ENCODE measurements at places on chromosomes 2 and 18.

GRCh38 chr18:50128506-50129271 is 66.3 kb downstream of the MYO5B start:
- peaks cover 25% of the 10 kb centered on the region for H3K4me1 ChIP-seq
- peak overlapping the region; percentile 65 for H3K27ac ChIP-seq
- no peak overlapping the region for H3K4me3 ChIP-seq

DNA sequence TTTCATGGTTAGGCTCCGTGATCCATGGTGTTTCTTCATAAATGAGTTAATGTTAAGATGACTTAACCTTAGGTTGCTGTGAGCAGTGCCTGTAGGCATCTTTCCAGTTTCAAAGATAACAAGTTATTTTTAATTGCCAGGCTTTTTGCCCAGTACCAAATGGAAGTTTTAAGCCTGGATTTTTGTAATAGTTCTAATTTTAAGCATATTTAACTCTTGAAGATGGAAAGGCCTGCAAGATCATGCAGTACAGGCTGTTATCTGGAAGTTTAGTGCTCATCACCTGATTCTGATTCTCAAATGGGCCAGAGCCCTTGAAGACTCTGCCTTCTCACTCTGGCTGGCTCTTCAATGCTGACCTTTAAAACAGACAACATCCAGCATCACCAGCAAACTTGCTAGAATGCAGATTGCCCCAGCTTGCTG is 141.3 kb downstream of the NCK2 start:
- H3K4me3 ChIP-seq: no peak overlapping the region
- H3K27ac ChIP-seq: peak overlapping the region; percentile 24
- no peak for DNase-seq
- H3K27me3 ChIP-seq: no peaks in the 10 kb centered on the region

DNA sequence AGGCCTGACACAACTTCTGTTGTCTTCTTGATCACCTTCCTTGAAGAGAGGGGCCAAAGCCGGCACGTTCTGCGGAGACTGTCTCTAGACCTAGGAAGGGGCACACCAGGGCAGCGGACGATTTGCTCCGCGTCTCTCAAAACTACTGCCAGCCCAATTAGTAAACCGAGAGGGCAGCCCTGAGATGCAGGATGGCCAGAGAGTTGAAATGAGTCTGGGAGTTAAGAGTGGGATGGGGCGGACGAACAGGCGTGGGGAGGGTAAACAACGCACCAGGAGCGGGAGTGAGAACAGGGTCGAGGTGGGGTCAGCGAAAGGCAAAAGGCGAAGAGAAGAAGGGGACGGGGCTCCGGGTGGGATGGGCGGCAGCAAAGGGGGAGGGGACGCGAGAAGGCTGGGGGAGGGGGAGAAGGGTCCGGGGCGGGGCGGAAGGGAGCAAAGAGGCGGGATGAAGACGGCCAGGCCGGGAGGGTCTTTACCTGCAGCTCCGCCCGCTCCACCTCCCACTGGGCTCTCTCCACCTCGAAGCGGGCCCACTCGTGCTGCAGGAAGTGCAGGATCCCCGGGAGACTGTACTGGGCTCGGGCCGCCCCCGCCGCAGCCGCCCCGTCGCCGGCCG is 476 bp downstream of the STRN start:
- H3K27ac ChIP-seq: peak overlapping the region; percentile 88
- no peaks in the 10 kb centered on the region for H3K27me3 ChIP-seq
- H3K4me1 ChIP-seq: peaks cover 23% of the 10 kb centered on the region
- peak; percentile 33 for DNase-seq
- H3K36me3 ChIP-seq: no peaks in the 10 kb centered on the region

DNA sequence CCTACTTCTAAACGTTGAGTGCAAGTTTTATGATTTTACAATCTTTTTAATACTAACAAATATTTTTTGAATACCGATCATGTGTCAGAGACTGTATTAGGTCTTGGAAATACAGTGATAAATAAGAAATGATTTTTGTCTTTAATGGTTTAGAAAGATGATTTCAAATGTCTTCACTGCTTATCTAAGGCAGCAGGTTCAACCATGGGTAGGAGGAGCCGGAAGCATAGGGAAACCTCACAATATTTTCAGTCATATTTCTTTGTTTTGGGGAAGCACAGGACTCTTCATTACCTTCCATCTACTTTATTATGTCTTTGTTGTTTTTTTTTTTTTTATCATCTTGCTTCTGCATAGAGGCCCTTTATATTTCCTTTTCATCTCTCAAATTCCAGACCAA is 165.2 kb upstream of the EPC2 start:
- no peaks in the 10 kb centered on the region for H3K4me1 ChIP-seq
- no peak overlapping the region for H3K27ac ChIP-seq
- no peaks in the 10 kb centered on the region for H3K36me3 ChIP-seq
- H3K4me3 ChIP-seq: no peak overlapping the region

DNA sequence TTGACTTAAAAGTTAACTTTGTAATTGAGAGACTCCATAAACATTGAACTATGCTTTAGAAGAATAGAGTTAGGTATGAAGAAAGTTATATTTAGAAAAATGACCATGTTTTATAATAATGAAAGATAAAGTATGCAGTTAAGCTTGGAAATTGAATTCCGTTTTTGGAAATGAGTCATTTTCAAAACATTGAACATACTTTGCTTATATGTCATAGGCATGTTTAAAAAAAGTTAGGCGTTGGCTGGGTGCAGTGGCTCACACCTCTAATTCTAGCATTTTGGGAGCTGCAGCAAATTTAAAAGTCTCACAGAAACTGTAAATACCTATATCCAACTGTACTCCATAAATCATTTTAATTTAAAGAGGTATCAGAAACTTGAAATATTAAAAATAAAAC is 607.4 kb downstream of the CBLN2 start:
- no peak overlapping the region for H3K27ac ChIP-seq
- H3K36me3 ChIP-seq: no peaks in the 10 kb centered on the region
- H3K4me1 ChIP-seq: no peaks in the 10 kb centered on the region
- no peak for DNase-seq
- H3K27me3 ChIP-seq: no peaks in the 10 kb centered on the region
- no peak overlapping the region for H3K4me3 ChIP-seq

DNA sequence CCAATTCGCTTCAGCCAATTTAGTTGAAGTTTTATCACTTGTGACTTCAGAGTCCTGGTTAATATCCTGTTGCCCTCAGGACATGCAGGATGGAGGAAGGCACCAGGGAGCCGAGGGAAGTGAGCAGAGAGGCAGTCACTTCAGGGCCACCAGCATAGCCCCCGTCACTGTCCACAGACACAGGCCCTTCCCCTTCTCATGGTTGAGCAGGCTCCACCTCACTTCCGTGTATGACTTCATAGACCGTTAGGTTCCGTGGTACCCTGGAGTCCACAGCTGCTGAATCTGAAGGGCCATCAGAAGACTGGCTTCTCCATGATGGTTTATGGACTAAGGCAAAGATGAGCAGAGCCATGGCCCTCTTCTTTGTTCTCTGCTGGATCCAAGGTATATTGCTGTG is at the start of gene C2orf92:
Gene C2orf92, plus strand, starts transcription at position 266 of the 400 bp plus-strand sequence. Its CDS starts 76 bp downstream, at position 342.
- H3K36me3 ChIP-seq: no peaks in the 10 kb centered on the region
- no peak within 1 kb of the TSS for H3K4me3 ChIP-seq
- no peaks in the 10 kb centered on the region for H3K27me3 ChIP-seq
- H3K4me1 ChIP-seq: peaks cover 9% of the 10 kb centered on the region
- no peak for DNase-seq
- H3K27ac ChIP-seq: no peak within 1 kb of the TSS

GRCh38 chr2:86704459-86704971 is 15.6 kb upstream of the RMND5A start:
- H3K27ac ChIP-seq: peak overlapping the region; percentile 91
- H3K4me1 ChIP-seq: peaks cover 28% of the 10 kb centered on the region
- no peaks in the 10 kb centered on the region for H3K36me3 ChIP-seq
- H3K27me3 ChIP-seq: no peaks in the 10 kb centered on the region
- no peak overlapping the region for H3K4me3 ChIP-seq

- no peaks in the 10 kb centered on the region for H3K4me1 ChIP-seq
- H3K36me3 ChIP-seq: no peaks in the 10 kb centered on the region
- DNase-seq: no peak
- H3K27ac ChIP-seq: no peak overlapping the region
- H3K4me3 ChIP-seq: no peak overlapping the region
Measured at GRCh38 chr2:23734416-23734815, 192.5 kb downstream of the ATAD2B start.

- no peak for DNase-seq
- no peak overlapping the region for H3K4me3 ChIP-seq
- H3K4me1 ChIP-seq: no peaks in the 10 kb centered on the region
- H3K27ac ChIP-seq: no peak overlapping the region
Measured at GRCh38 chr2:239918749-239919148, 106.4 kb downstream of the NDUFA10 start.

DNA sequence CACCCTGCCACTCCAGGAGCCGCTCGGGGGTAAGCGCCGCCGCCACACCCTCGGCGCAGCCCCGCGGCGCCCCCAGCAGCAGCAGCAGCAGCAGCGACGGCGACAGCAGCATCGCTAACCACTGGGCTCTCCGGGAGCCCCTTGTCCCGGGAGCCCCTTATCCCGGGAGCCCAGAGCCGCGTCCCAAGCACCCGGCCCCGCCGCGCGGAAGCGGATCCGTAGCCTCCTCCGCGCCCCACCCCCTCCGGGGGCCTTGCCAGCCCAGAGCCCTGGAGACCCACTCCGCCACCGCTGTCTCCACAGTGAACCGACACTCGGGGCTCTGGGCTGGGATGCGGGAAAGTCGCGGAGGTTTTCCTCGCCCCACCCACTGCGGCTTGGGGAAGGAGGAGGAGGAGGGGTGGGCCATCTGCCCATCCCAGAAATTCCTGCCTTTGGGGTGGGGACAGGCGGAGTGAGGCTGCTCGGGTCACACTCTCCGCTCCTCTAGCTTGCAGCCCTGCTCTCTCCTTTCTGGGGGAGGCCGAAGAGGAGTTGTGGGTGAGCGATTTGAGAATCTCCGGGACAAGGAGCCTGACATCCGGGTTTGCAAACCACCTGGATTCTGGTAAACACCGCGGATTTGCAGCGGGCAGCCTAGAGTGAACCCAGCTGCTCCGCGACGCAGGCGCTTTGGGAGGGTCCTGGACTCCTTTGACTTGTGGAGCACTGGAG is at the start of gene PLA2R1:
Gene PLA2R1, minus strand, starts transcription at position 324 of the 714 bp plus-strand sequence. Its CDS starts 212 bp downstream, at position 112.
- no peaks in the 10 kb centered on the region for H3K36me3 ChIP-seq
- H3K27ac ChIP-seq: no peak within 1 kb of the TSS
- peak within 1 kb of the TSS; percentile 33 for H3K4me3 ChIP-seq
- H3K27me3 ChIP-seq: no peaks in the 10 kb centered on the region

DNA sequence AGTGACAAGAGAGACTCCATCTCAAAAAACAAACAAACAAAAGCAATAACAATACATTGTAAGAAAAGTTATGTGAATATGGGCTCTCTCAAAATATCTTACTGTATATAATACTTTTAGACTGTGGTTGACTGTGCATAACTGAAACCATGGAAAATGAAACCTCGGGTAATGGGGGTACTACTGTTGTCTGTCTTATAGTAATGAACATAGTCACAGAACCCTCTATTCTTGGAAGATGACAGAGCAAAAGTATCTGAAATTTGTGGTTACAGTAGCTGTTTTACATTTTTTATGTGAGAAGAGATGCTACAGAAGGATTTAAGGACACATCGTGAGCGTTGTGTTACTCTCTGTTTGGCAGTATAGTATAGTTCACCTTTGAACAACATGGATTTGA is 60.5 kb downstream of the MAP4K4 start:
- no peak overlapping the region for H3K27ac ChIP-seq
- no peak overlapping the region for H3K4me3 ChIP-seq
- no peak for DNase-seq
- no peaks in the 10 kb centered on the region for H3K27me3 ChIP-seq
- peaks cover 29% of the 10 kb centered on the region for H3K4me1 ChIP-seq
- H3K36me3 ChIP-seq: no peaks in the 10 kb centered on the region

DNA sequence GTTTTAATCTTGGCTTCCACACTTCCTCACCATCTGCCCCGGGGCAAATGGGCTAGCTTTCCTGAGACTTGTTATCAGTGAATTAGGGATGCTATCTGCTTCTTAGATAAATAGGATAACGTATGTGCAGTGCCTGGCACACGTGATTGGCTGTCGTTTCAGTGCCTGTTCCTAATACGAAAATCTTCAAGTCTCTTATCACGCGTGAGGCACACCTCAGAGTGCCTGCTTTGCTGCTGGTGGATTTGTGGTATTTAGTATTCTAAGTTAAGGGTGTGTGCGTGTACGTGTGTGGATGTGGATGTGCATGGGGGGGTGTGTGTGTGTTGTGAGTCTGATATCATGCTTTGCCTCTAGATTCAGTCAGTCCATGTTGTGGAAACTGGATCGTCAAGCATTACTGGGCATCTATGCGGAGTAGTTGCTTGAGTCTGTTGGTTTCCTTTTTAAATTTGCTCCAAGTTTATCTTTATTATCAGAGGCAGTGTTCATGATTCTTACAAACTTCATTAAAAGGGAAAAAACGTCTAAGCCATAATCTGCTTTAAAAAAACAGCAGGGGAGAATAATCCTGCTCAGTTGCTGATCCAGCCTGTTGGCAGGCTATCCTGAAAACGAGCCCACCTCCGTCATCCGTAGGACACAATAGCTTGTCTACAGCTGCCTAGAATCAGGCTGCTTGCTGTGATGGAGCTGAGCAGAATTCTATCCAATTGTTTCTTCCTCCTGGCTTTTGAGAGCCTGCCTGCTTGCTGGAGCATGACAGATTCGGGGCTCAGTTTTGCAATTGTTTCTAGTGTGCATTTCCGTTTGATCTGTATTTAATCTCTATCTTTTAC is 6.6 kb downstream of the SH3RF3 start:
- H3K36me3 ChIP-seq: no peaks in the 10 kb centered on the region
- H3K27me3 ChIP-seq: no peaks in the 10 kb centered on the region
- peaks cover 12% of the 10 kb centered on the region for H3K4me1 ChIP-seq
- no peak overlapping the region for H3K27ac ChIP-seq
- no peak overlapping the region for H3K4me3 ChIP-seq
- DNase-seq: no peak

DNA sequence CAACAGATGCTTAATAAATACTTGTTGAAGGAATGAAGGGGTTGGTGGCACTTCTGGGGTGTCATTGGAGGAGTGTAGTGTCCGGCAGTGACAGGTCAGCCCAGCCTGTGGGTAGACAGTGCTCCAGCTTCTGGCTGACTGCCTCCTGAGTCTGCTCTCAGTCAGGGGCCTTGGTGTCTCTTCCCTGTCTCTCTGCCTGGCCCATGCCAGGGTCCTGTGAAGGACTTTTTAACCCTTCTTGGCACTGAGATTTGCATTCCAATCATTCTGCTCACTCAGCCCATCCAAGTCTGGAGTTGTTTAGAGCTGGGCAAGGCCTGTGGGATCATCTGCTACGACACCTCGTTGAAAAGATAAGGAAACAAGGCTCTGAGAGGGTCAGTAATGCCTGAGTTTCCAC is 1.4 kb upstream of the KCNK3 start:
- H3K36me3 ChIP-seq: no peaks in the 10 kb centered on the region
- no peaks in the 10 kb centered on the region for H3K27me3 ChIP-seq
- DNase-seq: no peak
- peaks cover 88% of the 10 kb centered on the region for H3K4me1 ChIP-seq

GRCh38 chr2:212814941-212815340 is 276.3 kb upstream of the ERBB4 start:
- no peak overlapping the region for H3K4me3 ChIP-seq
- H3K27ac ChIP-seq: no peak overlapping the region
- no peaks in the 10 kb centered on the region for H3K36me3 ChIP-seq
- H3K4me1 ChIP-seq: no peaks in the 10 kb centered on the region
- DNase-seq: no peak

DNA sequence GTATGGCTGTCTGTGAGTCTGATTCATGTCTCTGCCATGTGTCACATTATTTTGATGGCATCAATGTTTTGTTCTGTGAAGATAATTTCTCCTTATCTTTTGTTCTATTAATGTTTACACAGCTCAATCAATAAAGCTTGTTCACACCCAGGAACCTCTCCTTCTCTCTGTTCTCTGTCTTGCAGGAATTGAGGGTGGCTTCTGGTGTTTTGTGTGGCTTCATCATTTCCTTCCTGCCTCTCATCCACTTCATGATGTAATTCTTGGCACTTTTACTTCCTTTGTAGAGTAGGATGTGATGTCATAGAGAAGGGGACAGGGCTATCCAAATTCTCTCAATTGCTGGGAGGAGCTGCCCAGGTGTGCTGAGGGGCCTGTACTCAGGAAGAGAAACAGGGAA is 27.2 kb downstream of the ASXL3 start:
- H3K27ac ChIP-seq: no peak overlapping the region
- H3K36me3 ChIP-seq: no peaks in the 10 kb centered on the region
- DNase-seq: no peak

All from body of pancreas (tissue), 4 donors.